ENCODE measurements at places on chromosomes 16 and 17.
A peak's percentile ranks its signal among the peaks of the same experiment; 100 is the strongest.

GRCh38 chr16:71526111-71526631, at the start of gene CHST4:
Gene CHST4 (plus strand): TSS chr16:71526426. CDS start chr16:71536678, 10,252 bp downstream.
- DNase-seq = peak; percentile 24

DNA sequence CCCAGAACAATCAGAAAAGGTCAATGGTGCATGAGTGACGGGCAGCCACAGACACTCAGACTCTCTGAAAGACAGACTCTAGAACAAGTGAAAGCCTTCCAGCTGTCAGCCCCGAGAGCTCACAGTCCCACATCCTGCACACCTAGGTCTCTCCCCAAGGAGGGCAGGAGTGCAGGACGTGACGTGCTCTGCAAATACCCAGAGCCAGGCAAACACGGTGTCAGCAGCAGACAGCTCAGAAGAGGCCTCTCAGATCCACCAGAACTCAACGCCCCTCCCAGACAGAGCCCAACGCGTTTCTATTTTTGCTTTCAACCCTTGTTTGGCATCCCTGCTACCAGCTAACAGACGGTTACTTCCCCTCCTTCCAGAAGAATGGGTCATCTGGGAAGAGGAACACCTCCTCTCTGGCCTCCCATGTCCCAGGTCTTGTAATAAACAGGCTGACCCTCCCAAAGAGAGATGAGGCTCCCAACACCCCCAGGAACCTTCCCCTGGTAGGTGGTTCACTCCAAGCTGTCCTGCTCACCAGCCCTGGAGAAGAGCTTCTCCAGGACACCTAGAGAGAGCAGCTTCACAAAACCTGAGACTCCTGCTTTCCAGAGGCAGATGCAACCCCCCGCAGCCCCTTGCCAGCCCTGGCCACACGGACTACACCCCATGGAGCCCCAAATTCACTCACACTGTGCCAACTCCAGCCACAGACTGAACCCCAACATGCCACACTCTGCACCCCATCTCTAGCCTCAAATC, 7.6 kb downstream of the PITPNM3 start:
- DNase-seq = no peak

GRCh38 chr17:26774291-26775218, 519.4 kb upstream of the WSB1 start:
- DNase-seq = no peak

DNA sequence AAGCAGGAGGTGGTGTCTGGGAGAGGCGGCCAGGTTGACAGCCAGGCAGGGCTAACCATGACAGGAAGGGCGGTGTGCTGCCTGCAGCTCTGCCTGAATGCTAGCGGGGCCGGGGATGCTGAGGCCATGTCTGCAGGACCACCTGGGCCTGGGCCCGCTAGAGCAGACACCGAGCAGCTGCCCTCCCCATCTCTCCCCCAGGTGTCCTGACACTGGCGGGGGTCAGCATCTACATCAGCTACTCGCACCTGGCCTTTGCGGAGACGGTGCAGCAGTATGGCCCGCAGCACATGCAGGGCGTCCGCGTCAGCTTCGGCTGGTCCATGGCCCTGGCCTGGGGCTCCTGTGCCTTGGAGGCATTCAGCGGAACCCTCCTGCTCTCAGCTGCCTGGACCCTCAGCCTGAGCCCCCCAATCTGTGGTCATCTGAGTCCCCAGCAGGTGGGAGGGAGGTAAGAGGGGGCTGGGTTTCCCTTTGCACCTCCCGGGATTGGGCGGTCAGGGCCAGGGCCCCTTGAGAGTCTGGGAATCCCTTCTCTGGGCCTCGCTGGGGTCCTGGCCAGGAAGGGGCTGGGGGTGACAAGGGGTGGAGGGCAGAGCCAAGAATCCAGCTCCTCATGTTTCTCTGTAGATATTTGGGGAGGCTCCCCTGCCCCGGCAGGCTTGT, 7.5 kb downstream of the TMEM235 start:
- DNase-seq = no peak

- DNase-seq = no peak
These were observed 61.3 kb downstream of the C17orf67 start for GRCh38 chr17:56772442-56772841.

Measured in fibroblast of gingiva (primary cell).